ENCODE measurements at places on chromosomes 2 and 18.

DNA sequence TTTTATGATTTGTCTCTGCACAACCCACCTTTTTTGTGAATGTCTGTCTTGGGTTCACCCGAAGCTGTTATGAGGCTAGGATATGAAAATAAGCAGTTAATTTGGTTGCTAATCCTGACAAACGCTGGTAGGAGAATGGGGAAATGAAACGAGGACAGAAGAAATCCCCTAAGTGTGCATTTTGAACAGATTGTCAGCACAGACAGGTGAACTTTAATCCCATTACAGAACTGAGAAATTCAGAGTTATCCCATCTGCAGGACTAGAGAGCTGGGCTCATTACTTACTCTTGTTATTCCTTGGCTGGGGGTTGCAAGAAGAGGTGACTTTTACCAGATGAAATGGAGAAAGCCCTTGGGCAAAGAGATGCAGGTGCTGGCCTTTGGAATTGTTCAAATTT is 123.3 kb upstream of the NYAP2 start:
- DNase-seq = no peak

GRCh38 chr2:226904592-226904991 is 68.7 kb downstream of the RHBDD1 start:
- DNase-seq = no peak

GRCh38 chr2:191506515-191506914 is 171.4 kb upstream of the NABP1 start:
- DNase-seq = no peak

DNA sequence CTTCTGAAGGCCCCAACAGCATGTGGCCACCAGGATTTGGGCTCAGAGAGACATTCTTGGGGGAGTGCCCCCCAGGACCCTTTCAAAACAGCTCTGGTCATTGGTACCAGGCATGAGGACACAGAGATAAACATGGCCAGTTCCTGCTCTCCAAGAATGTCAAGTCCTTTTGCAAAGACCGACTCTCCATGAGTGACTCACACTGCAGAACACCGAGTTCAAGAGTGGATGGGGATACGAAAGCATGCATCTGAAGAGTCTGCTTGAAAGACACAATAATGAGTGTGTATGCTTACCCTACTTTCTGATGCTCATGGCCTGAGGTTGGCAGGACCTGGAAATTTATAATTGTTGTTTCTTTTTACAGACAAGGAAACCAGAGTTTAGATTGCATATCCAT is 450.6 kb downstream of the TSN start:
- DNase-seq = no peak

GRCh38 chr2:53848062-53848461 is 11.7 kb downstream of the GPR75 start:
- no peak for DNase-seq

DNA sequence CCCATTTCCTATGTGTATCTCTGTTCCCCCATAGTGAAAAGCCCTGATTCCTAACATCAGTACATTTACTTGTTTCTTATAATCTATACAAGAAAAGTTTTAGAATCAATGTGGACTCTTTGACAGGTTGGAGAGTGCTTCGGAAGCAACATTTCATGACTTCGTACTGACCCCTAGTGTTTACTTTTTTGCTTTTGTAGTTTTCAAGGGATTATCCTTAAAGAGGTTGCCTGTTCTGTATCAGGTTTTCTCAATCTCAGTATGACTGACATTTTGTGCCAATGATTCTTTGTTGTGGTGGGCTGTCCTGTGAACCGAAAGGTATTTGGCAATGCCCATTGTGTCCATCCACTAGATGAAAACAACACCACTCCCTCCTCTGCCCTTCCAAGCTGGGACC is 43.3 kb upstream of the SERPINB2 start:
- no peak for DNase-seq

DNA sequence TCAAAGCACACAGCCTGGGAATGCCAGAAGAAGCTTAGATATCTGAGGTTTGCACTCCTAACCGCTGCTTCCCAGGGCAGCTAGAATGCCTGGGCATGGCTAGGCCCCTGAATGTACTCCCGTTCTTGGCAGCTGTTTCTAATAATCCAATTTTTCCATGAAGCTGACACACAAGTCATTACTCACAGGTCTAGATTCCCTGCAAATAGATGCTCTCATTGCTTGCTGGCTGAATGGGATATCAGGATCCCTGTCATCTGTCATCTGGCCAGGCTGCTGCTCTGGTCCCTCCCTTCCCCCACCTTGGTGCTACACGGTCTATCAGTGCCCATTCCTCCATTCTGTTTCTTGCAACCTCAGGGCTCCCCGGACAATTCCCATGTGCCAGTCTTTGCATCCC is 40.7 kb upstream of the TEX51 start:
- no peak for DNase-seq

- no peak for DNase-seq
These were observed 48.1 kb upstream of the RBMS1 start for GRCh38 chr2:160541745-160542144.

DNA sequence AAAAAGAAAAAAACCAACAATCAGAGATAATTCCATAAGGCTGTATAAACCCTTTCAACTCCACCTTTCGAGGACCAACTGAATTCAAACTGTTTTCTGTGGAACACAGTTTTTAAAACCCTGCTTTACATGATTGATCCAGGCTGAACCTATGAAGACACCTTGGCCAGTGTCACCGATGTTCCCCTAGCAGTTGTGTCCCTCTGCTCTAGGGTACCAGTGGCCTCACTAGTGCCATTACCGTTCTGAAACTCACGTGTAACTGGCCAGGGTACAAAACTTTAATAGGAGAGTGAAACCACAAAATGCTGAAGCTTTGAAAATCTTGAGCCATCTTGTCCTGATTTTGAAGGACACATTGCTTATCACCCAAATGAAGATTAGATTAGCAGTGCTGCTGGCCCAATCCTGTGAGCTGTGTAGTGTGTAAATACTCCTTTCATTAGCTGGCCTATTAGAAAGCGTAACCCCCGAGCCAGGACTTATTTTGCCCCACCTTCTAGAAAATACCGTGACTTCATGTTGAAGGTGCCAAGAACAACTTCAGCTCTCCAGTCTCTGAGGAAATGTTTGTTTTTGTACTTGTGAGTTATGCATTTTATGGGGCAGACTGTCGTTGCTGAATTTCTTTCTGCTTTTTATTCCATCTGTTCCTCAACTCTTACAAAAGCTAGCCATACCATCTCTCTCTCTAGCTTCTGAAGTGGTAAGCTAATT is 147.8 kb upstream of the MAP3K20 start:
- no peak for DNase-seq

DNA sequence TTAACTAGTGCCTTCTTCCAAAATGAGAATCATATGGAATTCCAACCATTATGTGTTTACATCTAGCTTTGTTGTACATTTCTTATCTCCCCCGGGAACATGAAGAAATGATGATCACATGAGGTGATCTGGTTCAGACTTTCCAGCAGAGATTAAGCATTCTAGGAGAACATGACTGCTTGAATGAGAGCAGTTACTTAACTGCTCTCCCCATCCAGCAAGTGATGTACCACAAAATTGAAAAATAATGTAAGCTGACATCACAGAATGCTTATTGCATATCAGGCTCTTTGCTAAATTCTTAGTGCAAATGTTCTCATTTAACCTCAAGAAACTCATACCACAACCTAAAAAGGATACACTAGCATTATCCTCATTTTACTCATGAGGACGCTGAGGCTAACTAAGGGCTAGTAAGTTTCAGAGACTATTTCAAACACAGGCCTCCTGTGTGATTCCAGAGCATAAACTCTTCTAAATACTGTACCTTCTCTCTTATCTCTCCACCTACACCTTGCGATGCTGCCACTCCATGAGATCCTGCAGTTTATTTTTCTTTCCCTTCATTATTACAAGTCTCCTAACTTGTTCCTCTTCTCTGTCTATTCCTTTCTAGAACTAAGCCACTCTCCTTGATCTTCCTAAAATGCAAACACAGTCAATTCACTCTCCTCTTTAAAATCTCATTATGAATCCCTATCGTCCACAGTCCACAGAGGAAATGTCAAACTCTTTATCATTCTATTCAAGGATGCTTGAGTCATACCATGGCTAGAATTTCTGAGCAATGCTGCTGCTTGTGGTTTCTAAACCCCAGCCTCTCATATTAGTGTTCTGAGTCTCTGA is 1224.8 kb upstream of the ZEB2 start:
- DNase-seq = no peak

DNA sequence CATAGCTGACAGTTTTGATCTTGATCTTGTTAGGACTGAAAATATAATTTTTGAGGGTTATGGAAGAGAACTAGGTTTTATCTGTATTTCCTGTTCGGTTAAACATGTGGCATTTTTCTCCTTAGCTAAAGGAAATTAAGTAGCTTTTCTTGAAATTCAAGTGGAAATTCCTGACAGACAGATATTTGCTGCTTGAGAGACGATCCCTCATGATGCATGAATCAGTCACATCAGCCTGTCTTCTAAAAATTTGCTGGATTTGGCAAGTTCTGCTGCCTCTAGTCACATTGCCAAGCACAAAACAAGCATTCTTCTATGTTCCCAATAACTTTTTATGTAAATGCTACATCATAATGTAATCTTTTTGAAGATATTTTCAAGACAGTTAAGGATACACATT is 201.8 kb upstream of the ATP5MC3 start:
- no peak for DNase-seq

DNA sequence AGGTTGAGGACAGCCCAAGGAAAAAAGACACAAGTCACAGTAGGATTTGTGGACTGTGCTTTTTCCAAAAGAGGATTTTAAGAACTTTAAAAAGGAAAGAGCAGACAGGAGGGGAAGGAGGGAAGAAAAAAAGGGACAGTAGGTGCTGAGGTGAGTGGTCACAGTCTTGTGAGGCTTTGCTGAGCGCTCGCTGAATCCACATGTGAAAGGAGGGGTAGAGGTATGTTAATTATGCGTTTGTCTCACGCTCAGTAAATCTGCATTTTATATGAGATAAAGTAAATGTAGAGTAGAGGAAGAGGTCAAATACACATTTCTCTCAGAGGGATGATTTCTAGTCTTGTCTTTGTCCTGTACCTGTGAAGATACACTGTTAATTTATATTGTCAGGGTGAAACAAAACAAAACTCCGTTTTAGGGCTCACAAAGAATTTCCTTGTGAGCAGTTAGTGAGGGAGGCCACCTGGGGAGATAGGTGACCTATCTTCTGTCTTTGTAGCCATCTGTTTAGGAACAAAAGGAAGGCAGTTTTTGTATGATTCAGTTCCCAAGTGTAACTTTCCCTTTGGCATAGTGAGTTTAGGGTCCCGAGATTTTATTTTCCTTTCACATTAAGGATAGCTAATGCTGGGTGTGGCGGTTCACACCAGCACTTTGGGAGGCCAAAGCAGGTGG is 25.3 kb downstream of the GNAL start:
- DNase-seq = no peak

GRCh38 chr18:75305984-75306383 is 95.4 kb downstream of the TSHZ1 start:
- no peak for DNase-seq

DNA sequence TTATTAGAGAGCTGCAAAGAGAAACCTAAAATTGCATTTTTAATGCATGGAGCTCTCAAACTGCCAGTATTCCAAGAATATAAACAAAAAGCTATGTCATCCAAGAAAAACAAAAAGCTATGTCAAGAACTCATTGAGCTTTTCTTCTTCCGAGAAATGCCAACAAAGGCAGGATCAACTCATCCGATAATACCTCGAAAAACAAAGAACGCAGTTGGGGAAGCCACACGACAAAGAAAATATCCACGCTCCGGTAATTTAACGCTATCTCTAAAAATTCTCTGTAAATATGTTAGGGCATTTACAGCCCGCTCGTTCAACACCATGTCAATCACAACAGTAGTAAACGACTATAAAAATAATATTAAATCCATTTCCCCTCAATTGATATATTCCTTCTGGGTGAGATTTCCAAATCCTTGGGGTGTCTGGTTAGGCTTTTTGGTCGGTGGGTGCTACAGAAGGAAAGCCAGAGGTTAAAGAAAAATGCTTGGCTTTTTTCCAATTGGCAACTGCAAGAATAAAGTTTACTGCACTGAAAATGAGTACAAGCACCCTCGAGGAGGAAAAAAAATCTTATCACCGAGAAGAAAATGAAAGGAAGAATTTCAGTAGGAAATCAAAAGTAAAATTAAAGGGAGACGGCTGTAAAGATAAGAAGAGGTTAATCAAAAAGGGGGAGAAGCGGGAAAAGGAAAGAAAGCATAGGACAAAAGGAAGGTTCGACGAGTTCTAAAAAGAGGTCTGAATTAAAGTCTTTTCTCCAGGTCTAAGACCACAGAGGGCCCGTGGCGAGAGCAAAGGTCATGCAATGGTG is 856 bp downstream of the TIA1 start:
- no peak for DNase-seq

DNA sequence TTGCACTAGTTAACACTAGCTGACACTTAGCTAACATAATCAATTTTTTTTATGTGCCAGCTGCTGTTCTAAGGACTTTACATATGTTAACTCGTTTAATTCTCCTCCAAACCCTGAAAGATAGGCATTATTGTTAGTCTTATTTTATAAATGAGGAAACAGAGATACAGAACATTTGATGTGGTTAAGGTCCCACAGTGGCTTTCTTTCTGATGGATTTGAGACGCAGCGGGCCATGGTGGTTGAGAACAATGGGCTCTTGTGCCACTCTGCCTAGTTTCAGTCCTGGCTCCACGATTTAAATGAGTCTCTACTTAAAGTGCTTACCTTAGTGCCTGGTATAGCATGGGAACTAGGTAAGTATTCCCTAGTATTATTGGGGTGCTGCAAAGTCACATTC is 201.9 kb upstream of the SPRED2 start:
- DNase-seq = no peak

GRCh38 chr2:199057936-199058335 is 399.8 kb downstream of the SATB2 start:
- DNase-seq = no peak

DNA sequence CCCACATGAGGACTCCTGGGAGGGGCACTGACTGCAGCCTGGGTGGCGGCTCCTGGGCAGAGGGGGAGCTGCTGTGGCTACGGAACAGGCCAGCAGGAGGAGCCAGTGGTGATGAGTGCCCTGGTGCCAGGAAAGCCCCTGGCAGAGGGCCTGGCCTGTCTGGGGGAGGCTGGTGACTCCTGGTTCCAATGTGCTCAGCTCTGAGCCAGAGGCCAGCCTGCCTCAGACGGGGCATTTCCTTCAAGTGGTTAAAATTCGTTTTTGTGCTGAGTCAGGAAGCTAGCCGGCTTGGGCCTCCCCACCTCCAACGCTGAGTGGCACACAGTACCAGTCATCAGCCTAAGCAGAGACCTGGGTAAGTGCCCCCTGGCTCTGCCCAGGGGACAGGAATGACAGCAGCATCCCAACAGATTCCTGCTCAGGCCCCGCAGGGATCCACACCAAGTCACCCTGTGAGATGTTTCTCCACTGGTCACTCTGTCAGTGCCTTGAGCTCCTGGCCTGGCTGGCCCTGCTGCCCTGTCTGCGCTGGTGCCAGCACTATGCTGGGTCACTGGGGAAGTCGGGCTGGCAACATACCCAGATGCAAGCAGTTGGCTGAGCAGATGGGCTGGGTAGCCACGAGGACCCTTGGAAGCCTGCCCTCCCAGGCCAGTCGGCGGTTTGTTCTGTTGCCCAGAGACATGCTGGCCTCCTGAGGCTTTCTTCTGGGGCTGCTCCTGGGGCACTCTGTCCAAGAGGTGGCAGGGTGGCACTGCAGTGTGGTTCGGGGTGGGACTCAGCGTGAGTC is 7.1 kb upstream of the KLF11 start:
- no peak for DNase-seq
